ENCODE measurements at places on chromosomes 3 and 15.

- DNase-seq = no peak
These were observed 97.3 kb upstream of the LRIG1 start for GRCh38 chr3:66598168-66598567.

DNA sequence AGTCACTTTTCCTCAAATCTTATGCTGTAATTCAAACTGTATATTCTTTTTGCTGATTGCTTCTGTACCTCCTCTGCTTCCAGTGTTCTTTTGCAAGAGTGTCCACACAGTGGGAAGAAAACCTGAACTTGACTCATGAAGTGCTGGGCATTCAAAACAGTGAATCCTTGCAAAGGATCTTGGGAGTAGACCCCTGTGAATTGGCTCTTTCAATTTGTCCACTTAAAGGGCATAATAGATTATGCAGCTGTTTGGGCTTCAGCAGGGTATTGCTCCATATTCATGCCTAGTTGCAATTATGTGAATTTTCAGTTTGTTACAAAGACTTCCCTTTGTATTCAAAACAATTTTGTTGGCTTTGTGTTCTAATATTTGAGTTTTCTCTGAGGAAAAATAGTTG is 11.4 kb downstream of the ZFAND6 start:
- DNase-seq = no peak

GRCh38 chr15:74723754-74724334 is 1.5 kb downstream of the CYP1A1 start:
- DNase-seq = peak; percentile 36

DNA sequence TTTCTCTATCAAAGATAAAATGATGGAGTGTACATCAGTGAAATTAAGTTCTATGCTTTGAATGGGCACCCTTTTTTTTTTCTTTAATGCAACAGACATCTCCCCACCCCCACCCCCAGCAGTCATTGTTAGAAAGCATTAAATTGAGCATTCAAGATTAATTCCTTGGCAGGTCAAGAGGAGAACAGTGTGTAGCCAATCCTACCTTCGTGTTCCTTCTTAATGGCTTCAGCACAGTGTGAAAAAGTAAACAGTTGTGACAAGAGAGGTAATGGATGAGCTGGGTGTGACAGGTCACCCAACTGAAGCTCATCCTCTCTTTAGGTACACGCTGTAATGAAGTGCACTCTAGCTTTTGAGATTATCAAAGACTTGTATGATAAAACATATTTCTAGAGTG is 198.5 kb upstream of the RARB start:
- DNase-seq = no peak

GRCh38 chr15:37586976-37587375 is 347.5 kb upstream of the TMCO5A start:
- no peak for DNase-seq

DNA sequence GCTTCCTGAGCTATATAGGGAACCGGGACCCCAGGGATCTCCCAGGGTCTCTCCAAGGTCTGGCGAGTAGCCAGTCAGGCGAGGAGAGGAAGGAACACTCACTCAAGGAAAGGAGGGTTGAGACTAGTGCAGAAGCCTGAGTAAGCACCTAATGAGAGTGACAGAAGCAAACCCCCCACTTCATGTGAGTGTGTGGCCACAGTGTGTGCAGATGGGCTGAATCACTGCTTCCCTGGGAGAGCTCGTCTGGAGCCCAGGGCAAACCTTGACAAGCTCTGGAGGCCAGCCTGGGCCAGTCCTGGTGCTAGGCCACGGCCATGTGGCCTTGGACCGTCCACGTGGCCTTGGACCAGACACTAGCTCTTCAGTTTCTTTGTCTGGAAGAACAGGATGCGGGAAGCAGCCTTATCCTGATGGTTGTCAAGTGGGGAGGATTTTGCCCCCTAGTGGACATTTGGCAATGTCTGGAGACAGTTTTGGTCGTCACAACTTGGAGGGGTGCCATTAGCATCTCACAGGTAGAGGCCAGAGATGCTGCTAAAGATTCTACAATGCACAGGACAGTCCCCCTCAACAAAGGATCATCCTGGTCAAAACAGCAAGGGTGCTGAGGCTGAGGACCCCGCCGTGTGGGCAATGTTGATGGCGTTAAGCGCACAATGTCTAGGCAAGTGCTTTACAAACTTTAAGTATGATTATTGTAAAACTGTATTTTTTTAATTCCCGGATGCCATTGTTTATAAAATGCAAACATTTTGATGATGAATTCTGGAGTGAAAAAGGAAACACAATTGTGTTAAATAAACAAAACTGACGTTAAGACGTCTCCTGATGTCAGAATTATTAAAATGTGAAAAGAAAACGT is 34.8 kb upstream of the CTSH start:
- no peak for DNase-seq

GRCh38 chr3:186746008-186746407 is 28.8 kb downstream of the KNG1 start:
- peak; percentile 37 for DNase-seq

GRCh38 chr3:107578523-107578922 is 55.8 kb downstream of the BBX start:
- no peak for DNase-seq

DNA sequence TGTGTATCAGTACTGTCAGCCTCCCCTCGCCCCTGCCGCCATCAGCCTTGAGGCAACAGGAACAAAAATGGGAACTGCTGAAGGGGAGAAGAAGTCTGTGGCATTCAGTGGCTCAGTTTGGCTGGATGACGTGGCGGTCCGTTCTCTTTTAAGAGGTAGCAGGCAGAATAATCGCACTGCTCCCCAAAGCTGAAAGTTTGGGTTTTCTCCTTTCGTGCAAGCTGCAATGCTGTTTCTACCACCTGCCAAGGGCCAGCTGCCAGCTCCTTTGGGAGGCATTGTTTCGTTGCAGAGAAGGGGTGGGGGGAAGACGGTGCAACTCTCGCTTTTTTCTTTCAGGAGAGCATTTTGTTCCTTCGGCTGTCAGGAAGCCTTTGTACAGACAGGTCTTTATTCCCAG is 369.6 kb upstream of the RORA start:
- DNase-seq = no peak

DNA sequence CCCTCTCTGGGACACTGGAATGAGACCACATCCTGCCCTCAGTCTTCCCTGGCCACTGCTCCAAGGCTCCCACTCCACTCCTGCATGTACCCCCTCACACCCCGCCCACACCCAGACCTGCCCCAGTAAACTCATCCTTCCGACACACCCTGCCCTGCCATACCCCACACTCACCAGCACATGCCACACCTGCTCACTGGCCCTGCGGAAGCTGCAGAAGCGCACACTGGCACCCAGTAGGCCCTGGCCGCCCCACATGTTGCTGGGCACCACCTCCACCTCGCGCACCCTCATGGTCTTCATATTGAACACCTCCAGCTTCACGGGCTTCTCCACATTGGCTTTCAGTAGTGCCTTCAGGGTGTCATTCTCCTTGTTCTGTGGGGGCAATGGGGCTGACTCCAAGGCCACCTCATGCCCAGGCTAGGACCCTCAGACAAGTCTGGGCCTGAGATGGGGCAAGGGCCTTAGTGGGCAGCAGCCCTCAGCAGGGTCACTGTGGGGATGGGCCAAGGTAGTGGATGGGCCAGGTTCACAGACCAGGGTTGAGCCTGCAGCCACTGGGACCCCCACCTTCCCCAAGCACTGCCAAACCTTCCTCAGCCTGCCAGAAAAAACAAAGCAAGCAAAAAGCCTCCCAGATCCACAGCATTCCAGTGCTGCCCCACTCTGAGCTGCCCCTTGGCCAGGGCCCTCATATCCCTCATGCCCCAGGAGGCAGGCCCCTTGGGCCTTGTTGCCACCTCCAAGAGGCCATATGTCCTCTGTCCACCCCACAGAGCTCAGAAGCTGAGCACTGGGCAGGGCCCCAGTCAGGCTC is 4.7 kb downstream of the GORASP1 start:
- DNase-seq = no peak

DNA sequence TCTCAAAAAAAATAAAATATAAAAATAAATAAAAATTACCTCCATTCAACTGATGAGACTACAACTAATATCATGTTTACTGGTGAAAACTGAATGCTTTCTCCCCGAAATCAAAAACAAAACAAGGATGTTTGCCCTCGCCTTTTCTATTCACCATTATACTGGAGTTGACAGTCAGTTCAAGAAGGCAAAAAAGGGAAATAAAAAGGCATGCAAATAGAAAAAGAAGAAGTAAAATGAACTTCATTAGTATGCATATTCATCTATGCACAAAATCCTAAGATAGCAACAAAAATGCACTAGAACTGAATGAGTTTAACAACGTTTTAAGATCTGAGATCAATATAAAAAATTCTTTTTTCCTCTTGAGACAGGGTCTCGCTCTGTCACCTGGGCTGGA is 72.7 kb upstream of the FAM174B start:
- no peak for DNase-seq

DNA sequence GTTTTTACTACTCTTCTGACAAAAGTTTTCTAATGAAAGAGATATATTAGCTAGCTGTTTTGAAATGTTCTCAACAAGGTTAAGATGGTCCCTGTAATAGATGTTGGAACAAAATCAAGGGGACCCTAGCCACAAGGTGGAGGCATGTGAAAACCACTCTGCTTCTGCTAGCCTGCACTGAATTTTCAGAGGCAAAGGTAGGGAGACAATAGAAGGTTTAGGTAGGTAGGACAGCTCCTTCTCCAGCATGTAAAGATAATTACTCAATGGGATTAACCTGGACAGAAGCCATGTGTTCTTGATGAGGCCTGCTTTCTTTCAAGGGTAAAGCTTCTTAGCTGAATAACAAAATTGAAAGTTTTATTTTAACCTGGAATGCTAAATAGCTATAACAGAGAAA is 333.5 kb downstream of the LSAMP start:
- DNase-seq = no peak

DNA sequence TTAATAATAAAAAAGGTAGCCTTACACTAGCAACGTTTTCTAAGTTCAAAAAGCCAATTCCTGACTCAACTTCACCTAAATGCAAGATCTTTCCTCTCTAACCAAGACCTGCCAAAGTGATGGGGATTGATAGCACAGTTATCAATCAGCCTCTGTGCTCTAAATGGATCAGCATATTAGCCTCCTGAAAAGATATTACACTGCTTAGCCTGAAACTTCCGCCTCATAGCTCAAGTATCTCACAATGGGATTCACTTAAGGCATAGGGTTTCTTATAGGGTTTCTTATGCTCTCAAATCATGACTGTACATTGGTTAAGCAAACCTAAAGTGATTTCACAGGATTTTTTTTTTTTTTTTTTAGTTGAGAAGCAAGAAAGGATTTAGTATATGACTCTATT is 436 bp upstream of the SLC9A9 start:
- DNase-seq = no peak

GRCh38 chr3:141646760-141647561 is 91.1 kb upstream of the RNF7 start:
- DNase-seq = peak; percentile 11

GRCh38 chr3:195692354-195692685 is 28.5 kb upstream of the MUC20 start:
- DNase-seq = no peak

GRCh38 chr3:116322750-116323375 is 122.4 kb downstream of the LSAMP start:
- no peak for DNase-seq

- DNase-seq = no peak
These were observed 68.8 kb upstream of the ZNF148 start for GRCh38 chr3:125443923-125444322.

DNA sequence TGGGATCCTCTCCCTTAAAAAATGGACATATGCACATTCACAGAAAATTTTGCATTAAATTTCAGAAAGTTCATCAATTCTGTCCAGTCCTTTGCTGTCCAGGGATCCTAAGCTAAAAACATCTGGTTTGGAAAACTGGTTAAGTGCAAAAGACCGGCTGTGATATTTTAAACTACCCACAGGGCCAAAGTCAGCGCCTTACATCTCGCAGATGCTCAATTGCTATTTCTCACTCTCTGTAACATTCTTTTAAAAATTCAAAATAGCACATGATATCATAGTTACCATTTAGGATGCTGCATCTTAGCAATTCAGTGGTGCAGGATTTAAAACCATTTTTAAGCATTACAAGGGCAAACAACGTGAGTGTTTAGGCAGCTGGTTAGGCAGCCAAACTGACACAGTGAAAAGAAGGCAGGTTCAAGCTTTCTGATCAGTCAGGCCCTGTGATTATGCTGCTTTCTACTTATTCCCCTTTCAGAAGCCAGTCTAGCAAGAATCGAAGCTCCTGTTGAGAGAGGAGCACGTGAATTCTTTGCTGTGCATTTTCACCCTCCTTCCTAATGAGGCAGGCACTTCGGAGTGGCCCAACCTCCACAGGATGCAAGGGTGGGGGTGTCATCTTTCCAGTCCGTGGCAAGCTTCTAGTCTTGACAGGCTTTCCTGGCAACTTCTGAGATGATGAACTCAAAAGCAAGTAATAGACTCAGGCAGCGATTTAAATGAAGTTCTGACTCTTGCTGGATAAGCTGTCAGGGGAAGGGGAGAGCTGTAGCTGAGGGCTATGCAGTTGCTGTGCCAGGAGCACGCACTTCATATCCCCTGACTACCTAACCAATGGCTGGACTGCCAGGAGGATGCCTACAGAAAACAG is 8.8 kb downstream of the PRICKLE2 start:
- DNase-seq = no peak

- DNase-seq = no peak
These were observed 237.1 kb upstream of the CFAP20DC start for GRCh38 chr3:59286791-59287531.

- no peak for DNase-seq
These were observed 199.6 kb upstream of the LYSMD4 start for GRCh38 chr15:99932676-99933402.

GRCh38 chr3:100992231-100993012 is 799 bp downstream of the ABI3BP start:
- DNase-seq = no peak

GRCh38 chr3:175865724-175866123 is 1006.6 kb downstream of the NAALADL2 start:
- no peak for DNase-seq

DNA sequence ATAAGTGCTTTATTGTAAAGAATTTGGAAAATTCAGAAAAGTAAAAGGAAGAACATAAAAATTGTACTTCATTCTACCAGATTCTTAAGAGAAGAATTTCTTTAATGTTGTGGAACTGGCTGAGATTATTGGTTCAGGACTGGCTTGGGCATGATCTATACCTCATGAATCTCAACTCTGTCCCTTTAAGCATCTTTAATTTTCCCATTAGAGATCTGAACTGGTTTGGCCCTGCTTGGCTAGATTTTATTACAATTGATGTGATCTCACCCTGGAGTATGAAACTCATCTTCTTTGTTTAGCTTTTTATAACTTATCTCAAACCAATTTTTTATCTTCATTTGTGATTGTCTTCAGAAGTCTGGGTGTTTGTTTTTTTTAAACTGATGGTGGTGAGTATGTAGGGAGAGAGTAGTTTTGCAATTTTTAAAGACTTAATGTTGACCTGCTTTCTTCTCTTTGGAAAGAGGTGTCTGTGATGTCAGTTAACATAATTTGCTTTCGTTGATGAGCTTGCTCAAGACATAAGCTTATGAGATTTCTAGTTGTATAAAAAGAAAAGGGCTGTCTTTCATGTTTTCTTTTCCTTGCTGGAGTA is 61.9 kb downstream of the ZNF609 start:
- DNase-seq = no peak

- no peak for DNase-seq
These were observed 21.0 kb downstream of the PDZRN3 start for GRCh38 chr3:73603762-73604171.

- DNase-seq = no peak
These were observed 5.2 kb upstream of the RAD18 start for GRCh38 chr3:8968375-8968882.

- DNase-seq = peak; percentile 8
These were observed 203.5 kb downstream of the RSRC1 start for GRCh38 chr3:158313338-158313927.
